ENCODE measurements at places on chromosomes 6 and 20.

- no peak for DNase-seq
Observed at GRCh38 chr6:23532227-23532626, 593.8 kb upstream of the NRSN1 start.

GRCh38 chr6:109795994-109796555, 105.0 kb downstream of the FIG4 start:
- no peak for DNase-seq

DNA sequence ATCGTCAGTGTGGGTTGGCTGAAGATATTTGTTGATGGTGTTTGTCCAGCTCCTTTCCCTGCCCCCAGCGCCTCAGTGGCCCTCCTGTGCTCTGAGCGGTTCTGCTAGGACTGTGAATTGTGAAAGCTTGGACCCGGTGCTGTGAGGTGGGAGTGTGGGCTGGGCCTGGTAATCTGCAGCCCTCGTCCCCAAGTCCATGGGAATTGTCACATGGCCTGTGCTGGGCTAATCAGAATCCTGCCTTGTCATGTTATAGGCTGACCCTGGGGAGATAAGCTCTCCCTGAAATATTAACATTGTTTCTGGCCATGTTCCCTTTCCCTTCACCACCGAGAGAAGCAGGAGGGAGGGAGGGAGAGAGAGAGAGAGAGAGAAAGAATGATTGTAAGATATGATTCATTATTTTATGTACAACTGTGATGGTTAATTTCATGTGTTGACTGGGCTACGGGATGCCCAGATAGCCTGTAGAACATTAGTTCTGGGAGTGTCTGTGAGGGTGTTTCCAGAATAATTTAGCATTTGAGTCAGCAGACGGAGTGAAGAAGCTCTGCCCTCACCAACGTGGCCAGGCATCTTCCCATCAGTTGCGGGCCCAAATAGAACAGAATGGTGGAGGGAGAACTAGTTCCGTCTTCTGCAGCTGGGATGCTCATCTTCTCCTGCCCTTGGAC, 62.4 kb downstream of the TFAP2C start:
- DNase-seq: no peak

DNA sequence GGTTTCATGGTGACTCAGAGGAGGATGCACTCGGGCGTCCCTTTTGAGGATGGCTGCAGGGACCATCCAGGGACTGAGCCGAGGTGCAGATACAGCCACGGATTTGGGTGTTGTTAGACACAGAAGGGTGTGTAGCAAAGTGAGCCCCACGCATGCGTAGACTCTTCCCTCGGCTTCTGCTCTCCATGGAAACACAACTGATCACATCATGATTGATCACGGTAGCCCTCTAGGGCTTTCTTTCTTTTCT, 606 bp upstream of the ULBP1 start:
- no peak for DNase-seq

All from common myeloid progenitor, CD34-positive (primary cell).